ENCODE measurements at places on chromosomes 12 and 14.
A peak's percentile ranks its signal among the peaks of the same experiment; 100 is the strongest.

GRCh38 chr12:20125276-20125798, 243.0 kb upstream of the PDE3A start:
- DNase-seq = no peak

GRCh38 chr12:82593901-82594396, 92.8 kb upstream of the TMTC2 start:
- no peak for DNase-seq

GRCh38 chr12:50611021-50611744, 106.4 kb downstream of the DIP2B start:
- DNase-seq = no peak

DNA sequence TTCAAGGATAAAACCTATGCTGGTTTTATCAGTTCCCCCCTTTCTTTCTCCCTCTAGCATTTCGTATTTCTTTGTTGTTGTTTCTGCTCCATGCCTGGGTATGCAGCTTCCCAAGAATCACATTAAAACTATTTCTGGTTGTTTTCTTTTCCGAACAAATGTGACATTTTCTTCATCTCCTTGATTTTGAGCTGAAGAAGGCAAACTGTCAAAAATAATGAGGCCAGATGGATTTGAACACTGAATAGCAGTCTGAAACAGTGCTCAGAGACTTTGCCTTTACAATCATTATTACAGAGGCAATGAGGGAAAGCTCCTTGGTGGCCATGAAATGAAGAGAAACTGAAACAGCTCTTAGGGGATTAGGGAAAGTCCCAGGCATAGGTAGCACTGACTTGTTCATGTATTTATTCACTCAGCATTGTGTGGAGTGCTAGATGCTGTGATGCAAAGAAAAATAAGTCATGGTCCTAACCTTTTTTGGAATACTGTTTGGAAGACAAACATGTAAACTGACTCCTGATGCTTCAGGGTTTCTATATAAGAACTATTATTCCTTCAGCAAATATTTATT, 319.5 kb downstream of the FUT8 start:
- no peak for DNase-seq

DNA sequence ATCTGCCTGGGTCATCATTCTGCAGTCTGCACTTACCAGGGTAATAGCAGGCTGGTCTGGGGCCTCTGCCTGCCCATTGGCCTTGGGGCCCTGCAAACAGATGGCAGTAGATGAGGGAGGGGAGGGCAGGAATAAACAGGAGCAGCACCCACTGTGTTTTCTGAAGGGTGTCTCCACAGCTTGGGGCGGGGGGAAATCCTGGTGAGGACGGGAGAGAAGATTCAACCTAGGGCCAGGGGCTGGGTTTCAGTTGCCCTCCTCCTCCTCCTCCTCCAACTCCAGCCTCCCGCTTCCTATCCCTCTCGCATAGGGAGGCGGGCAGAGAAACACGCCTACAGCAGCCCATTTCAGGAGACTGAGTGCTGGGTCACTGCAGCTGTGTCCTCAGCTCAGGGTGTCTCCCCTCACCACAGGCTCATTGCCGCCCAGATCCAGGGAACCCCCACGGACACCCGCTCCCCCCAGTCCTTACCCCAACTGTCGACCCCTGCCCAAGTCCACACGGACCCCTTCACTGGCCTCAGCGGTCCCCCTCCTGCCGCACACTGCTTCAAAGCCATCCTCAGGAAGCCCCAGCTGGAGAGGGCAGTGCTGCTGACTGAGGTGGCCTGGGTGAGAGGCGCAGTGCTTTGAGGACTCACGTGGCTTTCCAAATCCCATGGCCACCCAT, 9.1 kb upstream of the KRT80 start:
- no peak for DNase-seq

- DNase-seq = no peak
These were observed 2.4 kb upstream of the KIF26A start for GRCh38 chr14:104135904-104136471.

GRCh38 chr12:43060742-43061141, 471.2 kb upstream of the PRICKLE1 start:
- DNase-seq = no peak

GRCh38 chr14:60510951-60511599, 2.1 kb downstream of the SIX6 start:
- DNase-seq = no peak

DNA sequence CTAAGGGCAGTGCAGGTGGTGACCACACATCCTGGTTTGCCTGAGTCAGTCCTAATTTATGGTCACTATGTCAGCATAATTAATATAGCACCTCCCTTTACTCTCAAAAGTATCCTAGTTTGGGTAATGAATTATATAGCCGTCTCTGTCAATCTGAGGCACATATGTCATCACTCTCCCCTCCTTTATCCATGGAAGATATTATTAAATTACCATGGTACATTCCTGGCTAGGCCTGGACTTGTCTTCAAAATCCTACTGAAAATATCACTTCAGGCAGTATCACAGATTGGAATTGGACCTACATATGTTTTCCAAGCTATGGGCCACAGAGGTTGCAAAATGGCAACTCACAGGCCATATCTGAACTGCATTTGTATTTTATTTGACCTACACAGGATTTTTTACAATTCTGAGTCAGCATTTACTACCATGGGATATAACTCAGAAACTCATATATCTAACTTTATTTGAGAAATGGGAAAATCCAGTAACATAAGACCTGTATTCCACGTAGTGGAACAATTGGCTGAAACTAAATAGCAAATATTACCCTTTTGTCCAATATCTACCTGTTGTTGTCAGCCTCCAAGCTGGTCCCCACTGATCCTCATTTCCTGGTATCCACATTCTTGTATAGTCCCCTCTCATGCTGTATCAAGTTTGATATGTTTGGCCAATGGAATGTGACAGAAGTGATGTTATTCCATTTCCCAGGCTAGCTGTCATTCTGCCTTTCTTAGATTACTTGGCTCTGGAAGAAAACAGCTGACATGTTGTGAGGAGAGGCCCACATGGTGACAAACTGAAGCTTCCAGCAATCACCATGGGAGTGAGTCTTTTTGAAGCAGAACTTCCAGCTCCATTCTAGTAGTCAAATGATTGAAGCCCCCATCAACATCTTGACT, 102.5 kb upstream of the MDM1 start:
- DNase-seq = no peak

DNA sequence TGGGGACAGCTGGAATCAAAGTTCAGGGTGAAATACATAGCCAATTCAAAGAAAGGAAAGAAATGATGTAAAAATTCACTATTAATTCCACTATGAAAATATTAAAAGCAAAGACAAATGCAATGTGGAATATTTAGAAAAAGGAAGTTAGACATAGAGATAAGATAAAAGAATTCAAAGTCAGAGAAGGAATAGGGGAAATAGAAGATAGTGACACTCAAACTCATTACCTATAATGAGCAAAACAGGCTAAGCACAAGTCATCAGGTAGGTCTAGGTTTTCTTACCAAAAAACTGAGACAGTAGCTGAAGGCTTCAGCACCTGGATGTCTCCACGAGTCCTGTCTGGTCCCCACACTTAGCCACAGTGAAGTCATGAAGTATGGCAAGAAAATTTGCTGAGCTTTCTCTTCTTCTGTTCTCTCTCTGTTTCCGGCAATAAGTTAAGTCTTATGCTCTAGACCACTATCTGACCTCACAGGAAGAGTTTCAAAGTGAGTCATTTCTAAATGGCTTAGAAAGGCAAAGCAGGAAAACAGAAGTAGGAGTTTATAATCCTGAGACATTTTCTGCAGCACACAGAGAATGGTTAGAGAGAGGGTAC, at the start of gene C3AR1:
C3AR1 (minus strand) TSS at position 369 of the 604 bp plus-strand sequence. CDS start 6,174 bp downstream, outside the sequence.
- peak; percentile 29 for DNase-seq

GRCh38 chr12:120346681-120347080, 19.1 kb upstream of the PLA2G1B start:
- no peak for DNase-seq

- no peak for DNase-seq
These were observed 116.3 kb downstream of the PTPN11 start for GRCh38 chr12:112535017-112535416.

DNA sequence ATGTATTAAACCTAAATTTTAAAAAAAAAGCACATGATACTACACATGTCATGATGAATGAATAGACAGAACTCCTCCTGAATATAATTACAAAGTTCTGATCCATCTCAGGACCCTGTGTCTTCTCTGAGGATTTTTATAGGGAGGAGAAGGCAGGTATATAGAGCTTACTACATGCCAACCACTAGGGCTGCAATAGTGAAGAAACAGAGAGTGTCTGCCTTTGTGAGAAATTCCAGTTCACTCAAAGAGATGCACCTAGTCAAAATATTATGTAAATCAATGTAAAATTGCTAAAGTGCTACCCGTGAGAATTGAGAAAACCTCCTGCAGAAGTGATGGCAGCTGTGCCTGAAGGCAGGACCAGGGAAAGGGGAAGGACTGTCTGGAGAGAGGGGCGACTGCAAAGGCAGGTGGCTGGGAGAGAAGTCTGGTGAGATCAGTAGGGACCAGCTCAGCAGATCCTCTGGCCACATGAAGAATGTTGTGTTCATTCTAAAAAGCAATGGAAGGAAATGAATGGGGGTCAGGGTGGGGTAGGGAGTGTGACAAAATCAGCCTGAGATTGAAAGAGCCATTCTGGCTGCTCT, 15.1 kb downstream of the ABHD4 start:
- DNase-seq = no peak

GRCh38 chr14:71651228-71651627, 281.0 kb upstream of the RGS6 start:
- DNase-seq = peak; percentile 61

GRCh38 chr12:129530984-129531383, 372.8 kb downstream of the TMEM132D start:
- DNase-seq = no peak

GRCh38 chr14:39762576-39763401, 330.6 kb upstream of the FBXO33 start:
- DNase-seq = no peak

All from amniotic stem cell (primary cell).